ENCODE measurements at places on chromosomes 13 and 19.

- DNase-seq: no peak
Measured at GRCh38 chr13:94656176-94656575, 54.5 kb downstream of the GPR180 start.

GRCh38 chr13:75544681-75545330 lies 4.8 kb upstream of the UCHL3 start:
- peak; percentile 84 for DNase-seq

DNA sequence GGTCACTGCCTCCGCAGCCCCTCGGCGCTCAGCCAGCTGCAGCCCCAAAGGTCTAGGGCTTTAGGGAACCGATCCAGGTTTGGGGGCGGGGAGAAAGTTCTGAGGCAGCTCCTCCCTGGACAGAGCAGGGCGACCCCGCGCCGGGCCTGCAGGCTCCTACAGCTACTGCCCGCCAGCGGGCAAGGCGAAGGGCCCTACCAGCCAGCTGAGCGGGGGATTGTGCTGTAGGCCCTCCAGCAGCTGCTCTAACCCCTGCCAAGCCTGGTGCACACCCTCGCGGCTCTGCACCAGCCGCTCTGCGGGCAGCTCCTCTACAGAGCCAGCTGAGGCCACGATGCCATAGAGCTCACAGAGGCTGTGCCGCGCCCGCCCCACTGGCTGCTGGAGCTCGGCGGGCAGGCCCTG lies 14.0 kb downstream of the PLIN4 start:
- no peak for DNase-seq

GRCh38 chr13:109163037-109163379 lies 533.6 kb downstream of the MYO16 start:
- no peak for DNase-seq

- DNase-seq: no peak
Measured at GRCh38 chr19:51719251-51719988, 4.4 kb downstream of the HAS1 start.

- DNase-seq: no peak
Measured at GRCh38 chr19:42553292-42554045, 25.2 kb upstream of the CEACAM1 start.

GRCh38 chr19:33304760-33305647 lies 2.7 kb upstream of the CEBPA start:
- peak; percentile 45 for DNase-seq

DNA sequence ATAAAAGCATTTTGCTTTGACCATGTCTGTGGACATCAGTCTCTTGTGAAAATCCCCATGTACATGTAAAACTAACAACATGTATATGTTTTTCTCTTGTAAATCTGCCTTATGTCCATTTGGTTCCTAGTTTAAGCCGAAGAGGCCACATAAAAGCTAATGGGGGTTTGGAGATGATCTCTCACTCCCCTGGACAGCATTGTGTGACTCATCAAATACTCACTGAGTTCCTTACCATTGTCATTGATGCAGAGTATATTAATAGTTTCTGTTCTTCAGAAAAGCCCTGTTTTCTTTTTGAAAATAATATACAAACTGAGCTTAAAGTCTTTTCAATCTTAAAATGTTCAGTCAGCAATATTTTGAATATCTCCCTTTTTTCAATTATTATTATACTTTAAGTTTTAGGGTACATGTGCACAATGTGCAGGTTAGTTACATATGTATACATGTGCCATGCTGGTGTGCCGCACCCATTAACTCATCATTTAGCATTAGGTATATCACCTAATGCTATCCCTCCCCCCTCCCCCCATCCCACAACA lies 536.7 kb upstream of the HTR2A start:
- no peak for DNase-seq

DNA sequence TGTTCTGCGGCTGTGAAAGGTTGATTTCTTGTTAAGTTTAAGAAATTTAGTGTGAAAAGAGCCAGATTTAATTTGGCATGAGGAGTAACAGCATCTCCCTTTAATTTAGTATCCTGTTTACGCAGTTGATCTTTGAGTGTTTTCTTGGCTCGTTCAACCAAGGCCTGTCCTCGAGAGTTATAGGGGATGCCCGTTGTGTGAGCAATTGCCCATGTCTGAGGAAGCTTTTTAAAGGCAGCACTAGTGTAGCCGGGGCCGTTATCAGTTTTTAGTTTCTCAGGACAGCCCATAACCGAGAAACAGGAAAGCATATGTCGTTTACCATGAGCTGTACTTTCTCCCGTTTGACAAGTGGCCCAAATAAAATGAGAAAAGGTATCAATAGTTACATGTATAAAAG lies 47.5 kb upstream of the ZNF43 start:
- no peak for DNase-seq

DNA sequence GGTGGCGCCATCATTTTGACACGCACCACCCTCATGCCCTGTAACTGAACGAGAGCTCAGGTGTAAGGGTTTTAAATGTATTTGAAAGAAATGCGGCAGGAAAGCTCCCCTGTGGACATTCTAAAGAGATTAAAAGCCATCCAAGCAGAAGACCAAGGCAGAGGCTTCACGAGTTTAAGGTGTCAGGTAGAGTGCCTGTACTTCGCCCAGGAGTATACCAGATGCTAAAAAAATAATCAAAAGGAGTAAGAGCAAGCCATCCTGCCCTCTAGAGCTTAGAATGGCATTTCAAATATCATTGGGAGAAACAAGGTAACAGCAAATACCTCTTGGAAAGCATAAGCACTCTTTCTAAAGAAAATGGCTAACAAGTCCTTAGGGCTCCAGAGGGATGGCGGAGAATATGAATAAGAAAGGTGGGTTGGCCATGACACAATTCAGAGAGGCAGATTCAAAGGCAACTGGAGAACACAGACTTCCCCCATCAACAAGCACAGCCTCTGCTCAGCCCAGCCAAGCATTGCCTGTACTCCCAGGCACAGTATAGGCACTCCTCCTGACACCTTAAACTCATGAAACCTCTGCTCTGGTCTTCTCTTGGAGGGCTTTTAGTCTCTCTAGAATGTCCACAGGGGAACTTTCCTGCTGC lies 447.6 kb downstream of the SUCLA2 start:
- no peak for DNase-seq

GRCh38 chr13:74132776-74133656 lies 1.2 kb downstream of the KLF12 start:
- no peak for DNase-seq
